MV-4-11 (cell line): ENCODE measurements at places on chromosomes 12 and 14.

- no peak for DNase-seq
Measured at GRCh38 chr14:105168979-105169507, 467 bp upstream of the JAG2 start.

DNA sequence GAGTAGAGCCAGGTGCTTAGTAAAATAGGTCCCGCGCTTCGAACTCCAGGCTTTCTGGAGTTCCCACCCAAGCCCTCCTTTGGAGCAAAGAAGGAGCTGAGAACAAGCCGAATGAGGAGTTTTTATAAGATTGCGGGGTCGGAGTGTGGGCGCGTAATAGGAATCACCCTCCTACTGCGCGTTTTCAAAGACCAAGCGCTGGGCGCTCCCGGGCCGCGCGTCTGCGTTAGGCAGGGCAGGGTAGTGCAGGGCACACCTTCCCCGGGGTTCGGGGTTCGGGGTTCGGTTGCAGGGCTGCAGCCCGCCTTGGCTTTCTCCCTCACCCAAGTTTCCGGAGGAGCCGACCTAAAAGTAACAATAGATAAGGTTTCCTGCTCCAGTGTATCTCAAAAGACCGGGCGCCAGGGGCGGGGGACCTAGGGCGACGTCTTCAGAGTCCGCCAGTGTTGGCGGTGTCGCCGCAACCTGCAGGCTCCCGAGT is 3.6 kb downstream of the SSTR1 start:
- DNase-seq, result no peak

DNA sequence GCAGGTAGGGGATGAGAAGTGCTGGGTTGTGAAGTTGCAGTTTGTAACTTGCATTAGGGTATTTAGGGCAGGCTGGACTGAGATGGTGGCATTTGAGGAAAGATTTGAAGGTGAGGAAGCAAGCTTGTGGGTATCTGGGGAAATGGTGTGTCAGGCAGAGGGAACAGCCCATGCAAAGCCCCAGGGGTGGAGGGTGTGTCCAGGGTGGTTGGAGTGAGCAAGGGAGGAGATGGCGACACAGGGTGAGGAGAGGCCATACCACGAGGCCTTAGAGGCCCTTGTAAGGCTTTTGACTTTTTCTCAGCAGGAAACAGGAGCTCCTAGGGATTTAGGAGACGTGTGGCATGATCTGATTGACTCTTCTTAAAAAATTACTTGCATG is 136.9 kb downstream of the NUAK1 start:
- DNase-seq, result peak; percentile 12

GRCh38 chr12:130645751-130646150 is 70.3 kb downstream of the RIMBP2 start:
- DNase-seq, result no peak

- no peak for DNase-seq
Measured at GRCh38 chr12:52366738-52367485, at the start of gene KRT85. Gene KRT85, minus strand, starts transcription at chr12:52367481. Its CDS starts 76 bp downstream, at chr12:52367405.

DNA sequence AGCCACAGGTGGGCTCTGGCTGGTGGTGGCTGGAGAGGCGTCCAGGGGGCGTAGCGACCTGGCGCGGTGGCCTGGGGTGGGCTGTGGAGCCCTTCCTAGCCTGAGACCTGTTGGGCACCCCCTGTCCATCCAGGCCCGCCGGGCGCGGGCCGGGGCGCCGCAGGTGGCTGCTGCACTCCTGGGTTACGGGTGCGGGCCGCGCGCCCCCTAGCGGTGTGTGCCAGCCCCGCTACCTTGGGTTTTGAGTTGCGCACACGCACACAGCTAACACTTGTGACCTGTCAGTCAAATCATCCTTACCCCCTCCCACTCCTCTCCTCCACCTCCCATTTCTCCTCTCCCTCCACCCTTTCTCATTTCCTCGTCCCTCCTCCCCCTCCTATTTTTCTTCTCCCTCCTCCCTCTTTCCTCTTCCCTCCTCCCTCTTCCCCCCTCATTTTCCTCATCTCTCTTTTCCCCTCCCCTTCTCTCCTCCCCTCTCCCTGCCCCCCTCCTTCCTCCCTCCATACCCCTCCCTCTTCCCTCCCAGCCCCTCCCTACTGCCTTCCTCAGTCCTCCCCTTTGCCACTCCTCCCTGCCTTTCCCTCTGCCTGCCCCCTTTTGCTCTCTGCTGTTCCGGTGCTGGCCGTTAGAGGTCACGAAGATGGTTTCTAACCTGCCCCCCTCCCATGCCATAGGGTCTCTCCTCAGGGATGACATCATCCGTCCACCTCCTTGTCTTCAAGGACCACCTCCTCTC is 2.3 kb downstream of the MEG3 start:
- no peak for DNase-seq

DNA sequence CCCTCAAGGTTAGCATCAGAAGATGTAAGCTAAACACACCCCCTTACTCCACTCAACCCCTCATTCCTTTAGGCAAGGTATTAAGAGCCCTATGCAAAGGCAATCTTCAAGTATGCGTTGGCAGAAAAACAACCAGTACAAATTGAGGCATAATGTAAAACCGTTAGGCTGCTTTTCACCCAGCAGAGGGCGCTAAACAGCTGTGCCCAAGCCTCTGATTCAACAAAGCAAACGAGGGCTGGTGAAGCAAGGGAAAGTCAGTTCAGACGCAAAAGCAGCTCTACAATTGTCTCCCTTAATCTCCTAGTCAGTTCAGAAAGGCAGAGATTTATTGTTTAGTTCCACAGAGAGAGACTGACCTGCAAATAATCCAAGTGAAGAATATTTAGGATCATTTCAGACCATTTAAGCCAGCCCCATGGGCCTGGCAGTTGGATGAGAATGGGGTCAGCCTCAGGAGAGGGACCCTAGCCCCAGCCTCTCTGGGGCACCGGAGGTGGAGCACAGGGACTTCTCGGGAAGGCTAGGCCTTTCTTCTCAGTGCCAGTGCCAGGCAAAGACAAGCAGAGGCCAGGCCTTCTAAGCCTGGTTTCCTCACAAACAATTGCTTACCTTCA is 23.5 kb downstream of the DCAF5 start:
- peak; percentile 70 for DNase-seq

DNA sequence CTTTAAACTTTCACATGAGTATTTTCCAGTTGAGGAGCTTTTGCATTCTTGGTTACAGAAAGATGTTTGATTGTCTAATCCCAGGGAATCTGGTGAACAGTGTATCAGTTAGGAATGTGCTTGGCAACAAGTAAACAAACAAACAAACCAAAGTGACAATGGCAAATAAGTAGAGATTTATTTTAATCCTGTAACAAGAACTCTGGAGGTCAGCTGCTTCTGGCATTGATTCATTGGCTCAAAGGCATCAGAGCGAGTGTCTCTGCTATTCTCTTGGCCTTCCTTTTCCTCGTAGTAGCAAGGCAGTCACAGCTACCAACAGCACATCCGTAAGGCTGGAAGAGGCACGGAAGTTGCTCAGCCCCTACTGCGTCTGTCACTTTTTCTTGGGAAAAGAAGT is 37.2 kb downstream of the CRADD start:
- no peak for DNase-seq

GRCh38 chr14:94052662-94053061 is 26.5 kb downstream of the OTUB2 start:
- peak; percentile 33 for DNase-seq

DNA sequence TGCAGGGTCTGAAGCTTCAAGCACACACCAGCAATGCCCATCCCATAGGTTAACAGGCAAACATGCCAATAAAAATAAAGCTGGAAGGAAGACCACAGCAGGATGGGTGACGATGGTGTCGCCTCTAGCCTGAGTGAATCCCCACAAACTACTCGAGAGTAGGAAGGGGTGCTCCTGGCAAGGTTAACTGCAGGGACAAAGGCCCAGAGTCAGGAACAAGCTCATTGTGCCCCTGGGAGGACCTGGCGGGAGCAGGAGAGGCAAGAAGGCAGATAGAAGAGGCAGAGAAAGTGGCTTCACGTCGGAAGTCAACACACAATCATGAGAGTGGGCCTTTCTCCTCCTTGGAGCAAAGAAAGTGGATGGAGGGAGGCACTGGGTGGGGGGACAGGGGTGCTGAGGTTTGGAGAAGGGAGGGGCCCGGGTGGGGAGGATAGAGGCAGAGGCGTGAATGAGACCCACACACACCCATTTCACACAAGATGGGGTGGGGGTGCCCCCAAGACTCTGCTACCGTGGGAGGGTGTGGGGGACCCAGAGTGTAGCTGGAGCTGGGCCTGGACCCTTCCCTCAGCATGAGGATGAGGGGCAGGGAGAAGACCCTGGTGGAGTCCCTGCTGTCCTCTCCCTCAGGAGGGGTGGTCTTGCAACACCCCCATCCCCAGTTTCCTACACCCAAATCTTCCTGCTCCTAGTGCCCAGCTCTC is 43.1 kb downstream of the DIO3 start:
- no peak for DNase-seq

- DNase-seq, result no peak
Measured at GRCh38 chr14:37668646-37669045, 73.2 kb downstream of the TTC6 start.

DNA sequence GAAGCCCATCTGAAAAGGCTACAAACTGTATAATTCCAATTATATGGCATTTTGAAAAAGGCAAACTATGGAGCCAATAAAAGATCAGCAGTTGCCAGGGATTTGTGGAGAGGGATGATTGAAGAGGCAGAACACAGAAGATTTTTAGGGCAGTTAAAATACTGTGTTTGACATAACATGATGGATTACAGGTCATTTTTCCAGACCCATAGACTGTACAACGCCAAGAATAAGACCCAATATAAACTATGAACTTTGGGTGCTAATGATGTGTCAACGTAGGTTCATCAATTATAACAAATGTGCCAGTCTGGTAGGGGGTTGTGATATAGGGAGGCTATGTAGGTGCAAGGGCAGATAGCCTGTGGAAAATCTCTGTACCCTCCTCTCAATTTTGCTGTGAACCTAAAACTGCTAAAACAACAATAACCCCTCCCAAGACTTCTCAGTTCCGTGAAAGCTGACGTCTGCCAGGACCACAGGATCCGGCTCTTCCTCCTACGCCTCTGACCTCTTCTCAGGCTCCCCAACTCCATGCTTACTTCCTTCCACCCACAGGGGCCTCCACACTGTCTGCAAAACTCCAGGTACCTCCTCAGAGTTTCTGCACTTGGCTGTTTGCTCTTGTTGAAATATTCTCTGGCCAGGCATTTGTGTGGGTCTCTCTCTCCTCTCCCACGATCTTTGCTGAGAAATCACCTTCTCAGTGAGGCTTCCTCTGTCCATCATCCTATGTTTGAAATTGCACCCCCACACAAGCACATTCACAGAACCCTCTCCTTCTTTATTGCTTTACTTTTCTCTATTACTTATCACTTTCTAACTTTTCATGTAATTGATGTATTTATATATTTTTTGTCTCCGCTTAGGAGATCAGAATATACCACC is 131.4 kb downstream of the BBS10 start:
- peak; percentile 2 for DNase-seq

DNA sequence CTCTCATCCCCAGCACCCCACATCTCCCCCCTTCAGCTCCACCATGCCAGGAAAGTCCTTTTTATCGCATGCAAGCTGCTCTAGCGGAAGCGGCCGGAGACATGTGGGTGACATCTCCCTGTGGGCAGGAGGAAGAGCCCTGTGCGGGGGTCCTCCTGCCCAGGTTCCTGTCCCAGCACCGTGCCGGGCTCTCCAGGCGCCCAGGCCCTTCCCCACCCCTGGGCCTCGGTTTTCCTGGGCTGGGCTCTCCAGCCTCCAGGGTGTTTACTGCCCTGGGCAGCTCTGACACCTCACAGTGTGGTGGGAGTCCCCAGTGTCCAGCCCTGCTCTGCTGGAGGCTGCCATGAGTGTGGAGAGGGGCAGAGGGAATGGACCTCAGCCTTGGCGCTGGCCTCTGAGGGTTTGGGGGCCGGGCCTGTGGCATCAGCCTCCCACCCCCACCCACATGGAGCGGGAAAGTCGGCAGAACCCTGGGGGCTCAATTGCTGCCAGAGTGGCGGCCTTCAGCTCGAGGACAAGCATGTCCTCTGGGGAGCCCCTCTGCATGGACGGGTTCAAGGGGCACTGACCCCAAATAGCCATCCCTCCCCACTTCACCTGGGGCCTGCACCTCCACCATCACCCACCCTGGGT is 16.9 kb downstream of the ASPG start:
- DNase-seq, result no peak

GRCh38 chr14:75283162-75283832 is 4.7 kb downstream of the FOS start:
- peak; percentile 87 for DNase-seq

- DNase-seq, result no peak
Measured at GRCh38 chr14:31897581-31898186, 179.4 kb upstream of the ARHGAP5 start.

DNA sequence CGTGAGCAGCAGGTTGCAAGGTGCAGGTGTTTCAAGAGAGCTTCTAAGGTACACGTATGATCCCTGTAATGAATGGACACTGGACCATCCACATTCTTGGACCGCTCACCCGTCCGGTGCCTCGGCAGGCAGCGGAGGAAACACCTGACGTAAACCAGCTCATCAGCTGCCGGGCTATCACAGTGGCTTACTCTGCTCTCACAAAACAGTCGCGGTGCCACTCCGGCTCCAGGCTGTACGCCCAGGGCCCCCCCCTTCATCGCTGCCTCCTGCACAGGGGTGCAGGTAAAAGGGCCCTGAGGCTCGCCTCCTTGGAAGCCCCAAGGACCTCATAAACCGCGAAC is 436 bp downstream of the VPS33A start:
- DNase-seq, result no peak

DNA sequence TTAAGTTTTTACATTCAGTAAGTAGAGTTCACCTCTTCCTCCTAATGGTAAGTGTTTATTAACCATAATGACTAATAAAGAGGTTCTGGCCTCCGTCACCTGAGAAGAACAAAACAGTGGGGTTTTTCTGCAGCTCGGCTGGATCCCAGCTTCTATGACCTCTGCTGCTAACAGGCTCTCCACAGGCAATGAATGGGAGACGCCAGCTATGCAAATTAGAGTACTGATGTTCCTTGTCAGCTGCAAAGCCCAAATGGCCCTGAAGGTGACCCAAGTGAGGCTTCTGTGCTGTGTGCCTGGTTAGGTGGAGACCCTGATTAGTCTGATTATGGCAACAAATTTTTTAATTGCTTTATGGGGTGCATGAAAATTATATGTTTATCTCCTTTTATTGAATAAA is 218.1 kb downstream of the APAF1 start:
- no peak for DNase-seq

- DNase-seq, result no peak
Measured at GRCh38 chr14:92624764-92625163, 111.2 kb downstream of the RIN3 start.

DNA sequence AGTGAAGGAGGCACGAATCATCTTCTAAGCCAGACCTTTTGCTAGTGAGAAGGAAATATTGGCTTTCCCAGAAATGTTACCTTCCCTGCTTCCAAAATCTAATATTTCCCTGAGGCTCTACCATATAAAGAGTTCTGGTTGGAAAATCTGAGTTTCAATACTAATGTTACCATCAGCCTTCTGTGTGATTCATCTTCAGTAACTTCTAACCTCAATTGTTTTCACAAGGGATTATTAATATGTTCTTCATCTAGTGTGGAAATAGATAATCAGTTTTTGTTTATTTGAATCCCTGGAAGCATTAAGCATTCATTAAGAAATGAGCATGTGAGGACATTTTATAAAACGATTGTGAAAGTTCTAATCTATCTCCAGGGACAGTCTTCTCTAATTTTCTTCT is 720.9 kb downstream of the AACS start:
- DNase-seq, result no peak

GRCh38 chr12:43284486-43285158 is 267.4 kb downstream of the ADAMTS20 start:
- DNase-seq, result no peak
